ENCODE measurements at places on chromosomes 13 and 19.

DNA sequence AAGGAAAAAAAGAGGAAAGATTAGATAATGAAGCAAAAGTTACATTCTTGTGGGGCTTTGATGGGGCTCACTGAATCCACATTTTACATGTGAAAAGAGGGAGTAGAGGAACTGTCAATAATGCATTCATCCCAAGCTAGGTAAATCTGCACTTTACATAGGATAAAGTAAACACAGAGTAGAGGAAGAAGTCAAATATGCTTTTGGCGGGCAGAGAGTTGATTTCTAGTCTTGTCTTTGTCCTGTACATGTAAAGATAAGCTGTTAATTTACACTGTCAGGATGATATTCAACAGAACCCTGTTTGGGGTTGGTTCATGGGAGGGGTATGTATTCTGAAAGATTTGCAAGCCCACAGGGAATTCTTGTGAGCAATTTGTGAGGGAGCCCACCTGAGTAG is 18.0 kb upstream of the TNFRSF19 start:
- DNase-seq = no peak

DNA sequence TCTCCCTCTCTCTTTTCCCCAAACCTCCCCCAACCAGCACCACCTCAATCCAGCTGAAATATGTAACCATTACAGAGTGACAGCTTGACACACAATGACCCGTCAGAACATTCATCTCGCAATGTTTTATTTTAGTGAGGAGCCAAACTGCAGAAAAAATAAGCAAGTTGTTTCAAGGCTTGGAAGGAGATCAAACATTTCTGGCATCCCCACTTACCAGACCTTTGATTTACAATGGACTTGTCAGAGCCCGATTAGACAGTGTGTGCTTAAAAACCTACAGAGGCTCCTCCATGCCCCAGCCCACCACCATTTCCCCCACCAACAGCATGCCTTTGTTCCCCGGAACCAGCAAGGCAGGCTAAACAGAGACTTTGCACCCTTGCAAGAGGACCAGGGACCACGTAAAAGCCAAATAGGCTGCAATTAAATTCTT is 382.8 kb upstream of the ZNF507 start:
- no peak for DNase-seq

GRCh38 chr13:50842990-50843256 is 569 bp downstream of the DLEU7 start:
- no peak for DNase-seq

DNA sequence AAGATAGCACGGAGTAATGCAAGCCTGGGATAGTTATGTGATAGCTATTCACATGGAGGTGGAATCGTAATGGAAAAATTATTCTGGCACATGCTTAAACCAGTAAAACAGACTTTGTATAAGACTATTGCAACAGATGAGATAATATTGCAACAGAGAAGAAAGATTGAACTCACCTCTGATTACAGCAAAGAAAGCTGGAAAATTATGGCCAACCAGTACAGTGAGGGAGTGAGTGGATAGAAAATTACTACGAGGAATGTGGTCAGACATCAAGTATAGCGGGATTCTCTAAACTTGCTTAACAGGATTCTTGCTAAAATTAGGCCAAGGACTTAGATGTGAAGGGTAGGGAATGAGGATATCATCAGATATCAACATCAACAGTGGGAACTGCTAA is 397.6 kb upstream of the KLHL1 start:
- no peak for DNase-seq

- no peak for DNase-seq
Observed at GRCh38 chr13:34065928-34066327, 248.0 kb downstream of the RFC3 start.

DNA sequence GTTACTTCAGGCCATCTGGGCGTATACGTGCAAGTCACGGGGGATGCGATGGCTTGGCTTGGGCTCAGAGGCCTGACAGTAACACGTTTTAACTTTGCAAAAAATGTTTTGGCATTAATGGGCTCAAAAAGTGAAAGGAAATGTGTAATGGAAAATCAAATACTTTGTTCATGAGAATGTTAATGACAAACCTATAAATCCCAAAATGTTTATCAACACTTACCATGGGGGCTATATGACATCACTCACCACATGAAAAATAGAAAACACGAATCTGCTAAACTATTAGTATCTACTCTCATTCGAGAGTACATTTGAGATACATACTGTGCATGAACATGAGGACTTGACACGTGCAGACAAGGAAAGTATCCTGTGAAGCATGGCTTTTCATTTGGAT is 91.7 kb downstream of the FAM216B start:
- DNase-seq = no peak

DNA sequence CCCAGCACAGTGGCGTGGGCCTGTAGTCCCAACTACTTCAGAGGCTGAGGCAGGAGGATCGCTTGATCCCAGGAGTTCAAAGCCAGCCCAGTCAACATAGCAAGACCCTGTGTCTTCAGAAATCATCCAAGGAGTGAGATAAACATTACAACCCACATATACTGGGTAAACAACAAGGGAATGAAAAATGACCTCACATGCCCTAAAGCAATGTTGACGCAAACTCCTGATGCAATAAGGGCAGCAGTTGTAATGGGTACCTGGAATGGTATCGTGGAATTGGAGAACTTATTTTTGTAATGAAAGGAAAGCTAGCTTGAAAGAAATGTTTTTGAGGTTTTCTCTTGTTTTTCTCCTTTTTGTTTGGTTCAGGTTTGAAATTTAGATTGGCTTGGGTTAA is 24.5 kb upstream of the LGALS16 start:
- DNase-seq = no peak

GRCh38 chr13:60172111-60172510 is 8.4 kb upstream of the DIAPH3 start:
- DNase-seq = no peak

- no peak for DNase-seq
Observed at GRCh38 chr13:76892488-76892887, 6.3 kb upstream of the KCTD12 start.

- peak; percentile 30 for DNase-seq
Observed at GRCh38 chr19:40165362-40165937, 25.8 kb upstream of the MAP3K10 start.

DNA sequence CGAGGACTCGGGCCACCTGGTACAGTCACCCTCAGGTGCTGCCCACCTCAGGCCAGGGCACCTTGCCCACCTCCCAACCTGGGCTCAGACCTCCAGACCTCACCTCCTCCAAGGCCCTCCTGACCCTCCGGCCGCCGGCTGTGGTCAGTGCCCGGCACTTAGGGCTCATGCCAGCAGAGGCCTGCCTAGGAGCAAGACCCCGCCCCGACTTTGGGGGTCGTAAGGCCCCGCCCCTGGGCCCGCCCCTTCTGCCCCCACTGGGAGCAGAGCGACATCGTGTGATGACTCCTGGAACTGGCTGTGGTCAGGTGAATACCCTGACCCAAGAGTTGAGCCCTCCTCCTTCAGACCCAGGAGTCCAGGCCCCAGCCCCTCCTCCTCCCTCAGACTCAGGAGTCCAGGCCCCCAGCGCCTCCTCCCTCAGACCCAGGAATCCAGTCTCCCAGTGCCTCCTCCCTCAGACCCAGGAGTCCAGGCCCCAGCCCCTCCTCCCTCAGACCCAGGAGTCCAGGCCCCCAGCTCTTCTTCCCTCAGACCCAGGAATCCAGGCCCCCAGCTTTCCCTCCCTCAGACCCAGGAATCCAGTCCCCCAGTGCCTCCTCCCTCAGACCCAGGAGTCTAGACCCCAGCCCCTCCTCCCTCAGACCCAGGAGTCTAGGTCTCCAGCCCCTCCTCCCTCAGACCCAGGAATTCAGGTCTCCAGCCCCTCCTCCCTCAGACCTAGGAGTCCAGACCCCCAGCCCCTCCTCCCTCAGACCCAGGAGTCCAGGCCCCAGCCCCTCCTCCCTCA is at the start of gene SBK2:
Gene SBK2, minus strand, starts transcription at position 183 of the 790 bp plus-strand sequence. CDS start 839 bp downstream, outside the sequence.
- no peak for DNase-seq

GRCh38 chr19:51599084-51599483 is 28.0 kb downstream of the ZNF175 start:
- no peak for DNase-seq

- DNase-seq = no peak
Observed at GRCh38 chr13:101416181-101417042, at the start of gene NALCN. TSS of gene NALCN (minus strand) at chr13:101416508. CDS start at chr13:101399126, 17,382 bp downstream.

Measured in HL-60 (cell line).